ENCODE measurements at places on chromosomes 3 and 15. TPM values are rescaled to one million over a fixed set of nuclear protein-coding genes. Genes with fewer than 3 reads are reported as not detected.

GRCh38 chr15:81052046-81052445, 51.3 kb downstream of the TLNRD1 start:
- no peak for DNase-seq
- no peaks in the 10 kb centered on the region for H3K27me3 ChIP-seq
- H3K36me3 ChIP-seq: no peaks in the 10 kb centered on the region
- H3K4me3 ChIP-seq: no peak overlapping the region
- H3K27ac ChIP-seq: no peak overlapping the region

DNA sequence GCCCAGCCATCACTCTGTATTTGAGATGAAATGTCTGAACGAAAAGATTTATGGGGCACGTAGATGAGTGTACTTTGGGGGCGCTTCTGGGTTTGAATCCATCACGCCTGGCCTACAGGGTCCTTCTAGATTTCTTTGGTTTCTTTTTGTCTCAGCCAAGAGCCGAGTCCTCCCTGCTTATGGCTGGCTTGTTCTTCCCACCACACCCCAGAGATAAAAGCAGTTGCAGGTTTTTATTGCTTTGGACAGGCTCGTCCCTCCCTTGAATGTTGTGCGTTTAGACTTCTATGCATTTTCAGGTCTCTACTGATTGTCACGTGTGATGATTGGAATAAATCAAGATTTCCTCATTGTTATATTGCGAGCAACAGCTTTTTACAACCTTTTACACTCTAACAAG, 104.8 kb upstream of the CHRNA7 start:
- no peak overlapping the region for H3K4me3 ChIP-seq
- H3K27ac ChIP-seq: no peak overlapping the region
- no peaks in the 10 kb centered on the region for H3K4me1 ChIP-seq
- no peak for DNase-seq
- H3K36me3 ChIP-seq: no peaks in the 10 kb centered on the region
- no peaks in the 10 kb centered on the region for H3K27me3 ChIP-seq

GRCh38 chr3:193078996-193079753, 161.5 kb upstream of the MB21D2 start:
- no peaks in the 10 kb centered on the region for H3K4me1 ChIP-seq
- no peak for DNase-seq
- no peaks in the 10 kb centered on the region for H3K27me3 ChIP-seq
- H3K36me3 ChIP-seq: no peaks in the 10 kb centered on the region
- no peak overlapping the region for H3K27ac ChIP-seq
- H3K4me3 ChIP-seq: no peak overlapping the region

SIDT1 gene
- total RNA-seq: 2.5 TPM

SLC27A2 gene
- 0.42 TPM for total RNA-seq

- no peak overlapping the region for H3K27ac ChIP-seq
- no peaks in the 10 kb centered on the region for H3K27me3 ChIP-seq
- no peak for DNase-seq
- H3K36me3 ChIP-seq: no peaks in the 10 kb centered on the region
Observed at GRCh38 chr3:15180042-15180611, 25.9 kb upstream of the CAPN7 start.

- H3K4me3 ChIP-seq: no peak overlapping the region
- H3K27ac ChIP-seq: no peak overlapping the region
- H3K4me1 ChIP-seq: no peaks in the 10 kb centered on the region
- H3K36me3 ChIP-seq: no peaks in the 10 kb centered on the region
- DNase-seq: no peak
- no peaks in the 10 kb centered on the region for H3K27me3 ChIP-seq
Observed at GRCh38 chr3:78112291-78113010, 1072.6 kb downstream of the ROBO2 start.
